Effector memory CD8-positive, alpha-beta T cell (primary cell): ENCODE measurements at places on chromosomes 4 and X.

DNA sequence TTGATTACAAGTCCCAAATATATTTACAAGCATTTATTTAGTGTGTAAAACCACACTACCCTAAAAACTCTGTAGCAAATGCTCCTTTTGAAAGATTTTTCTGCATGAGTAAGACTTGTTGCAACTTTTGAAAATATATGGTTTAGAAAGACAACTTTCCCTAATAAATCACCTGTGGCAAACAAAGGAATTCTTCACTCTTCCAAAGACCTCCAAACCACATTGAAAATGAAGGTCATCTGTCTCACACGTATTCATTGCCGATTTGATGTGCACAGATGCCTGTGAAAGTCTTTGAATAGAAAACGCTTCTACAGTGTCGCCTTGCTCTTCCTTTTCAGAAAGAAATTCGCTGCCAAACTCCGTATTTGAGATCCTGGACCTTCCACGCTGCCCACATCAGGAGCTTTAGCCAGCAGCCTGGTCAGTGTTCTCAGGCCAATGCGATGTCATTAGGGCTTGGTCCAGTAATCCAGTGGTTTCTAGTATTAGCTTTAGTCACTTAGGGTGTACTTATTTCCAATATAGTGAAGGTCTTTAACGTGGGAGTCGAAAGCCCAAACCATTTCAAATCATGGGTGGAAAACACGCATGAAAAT, 22.2 kb downstream of the SPINK2 start:
- no peak for DNase-seq

DNA sequence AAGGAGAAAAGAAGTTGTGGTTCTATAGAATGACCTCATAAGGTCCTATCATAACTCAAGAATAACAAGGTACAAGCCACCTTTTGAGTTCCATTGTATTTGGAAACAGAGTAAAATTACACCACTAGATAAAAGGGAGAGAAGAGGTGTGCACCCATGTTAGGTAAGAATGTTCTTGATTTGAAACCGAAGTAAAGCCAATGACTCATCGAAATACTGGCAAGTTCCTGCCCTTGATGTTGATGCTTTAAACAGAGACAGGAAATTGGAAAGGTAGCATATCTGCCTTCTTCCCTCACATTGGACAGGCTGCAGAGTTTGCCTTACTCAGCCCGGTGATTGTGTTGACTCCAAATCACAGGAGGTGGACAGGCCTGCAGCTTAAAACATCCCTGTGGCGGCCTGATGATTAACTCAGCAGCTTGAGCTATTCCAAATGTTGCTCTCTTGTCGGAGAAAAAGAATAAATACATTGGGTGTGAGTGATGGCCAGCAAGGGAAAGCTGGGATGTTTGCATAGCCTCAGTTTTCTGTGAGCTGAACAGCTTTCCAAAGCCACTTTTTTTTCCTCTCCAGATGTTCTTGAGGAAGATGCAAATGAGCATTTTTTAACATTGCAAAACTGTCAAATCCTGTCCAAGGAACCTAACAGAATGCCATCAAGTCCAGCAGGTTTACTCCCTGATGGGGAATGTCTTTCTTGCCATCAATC, 321.1 kb downstream of the NKX6-1 start:
- no peak for DNase-seq

GRCh38 chr4:128461291-128462102, 173.9 kb upstream of the PGRMC2 start:
- no peak for DNase-seq

DNA sequence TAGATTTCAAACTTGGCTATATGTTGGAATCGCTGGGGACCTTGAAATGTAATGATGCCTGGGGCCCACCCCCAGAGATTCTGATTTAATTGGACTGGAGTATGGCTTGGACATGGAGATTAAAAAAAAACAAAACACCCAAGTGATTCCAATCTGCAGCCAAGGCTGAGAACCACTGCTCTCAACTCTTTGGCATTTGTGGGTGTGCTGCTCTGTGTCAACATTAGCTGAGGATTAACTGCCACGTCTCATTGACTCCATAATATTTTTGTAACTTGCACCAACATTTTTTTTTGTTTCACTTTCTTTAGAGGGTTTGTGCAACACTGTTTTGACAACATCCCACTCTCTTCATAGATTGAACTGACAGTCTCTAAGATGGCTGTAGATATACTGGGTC, 41.1 kb upstream of the PDK3 start:
- no peak for DNase-seq

- no peak for DNase-seq
Measured at GRCh38 chr4:79852305-79852730, 220.7 kb downstream of the ANTXR2 start.
